ENCODE measurements at places on chromosomes 4 and X. TPM values are rescaled to one million over a fixed set of nuclear protein-coding genes. Genes with fewer than 3 reads are reported as not detected.

The LIMCH1 gene
- 19.7 TPM for total RNA-seq

The AKAP14 gene
- total RNA-seq, result not detected

The SLC49A3 gene
- total RNA-seq, result not detected

DNA sequence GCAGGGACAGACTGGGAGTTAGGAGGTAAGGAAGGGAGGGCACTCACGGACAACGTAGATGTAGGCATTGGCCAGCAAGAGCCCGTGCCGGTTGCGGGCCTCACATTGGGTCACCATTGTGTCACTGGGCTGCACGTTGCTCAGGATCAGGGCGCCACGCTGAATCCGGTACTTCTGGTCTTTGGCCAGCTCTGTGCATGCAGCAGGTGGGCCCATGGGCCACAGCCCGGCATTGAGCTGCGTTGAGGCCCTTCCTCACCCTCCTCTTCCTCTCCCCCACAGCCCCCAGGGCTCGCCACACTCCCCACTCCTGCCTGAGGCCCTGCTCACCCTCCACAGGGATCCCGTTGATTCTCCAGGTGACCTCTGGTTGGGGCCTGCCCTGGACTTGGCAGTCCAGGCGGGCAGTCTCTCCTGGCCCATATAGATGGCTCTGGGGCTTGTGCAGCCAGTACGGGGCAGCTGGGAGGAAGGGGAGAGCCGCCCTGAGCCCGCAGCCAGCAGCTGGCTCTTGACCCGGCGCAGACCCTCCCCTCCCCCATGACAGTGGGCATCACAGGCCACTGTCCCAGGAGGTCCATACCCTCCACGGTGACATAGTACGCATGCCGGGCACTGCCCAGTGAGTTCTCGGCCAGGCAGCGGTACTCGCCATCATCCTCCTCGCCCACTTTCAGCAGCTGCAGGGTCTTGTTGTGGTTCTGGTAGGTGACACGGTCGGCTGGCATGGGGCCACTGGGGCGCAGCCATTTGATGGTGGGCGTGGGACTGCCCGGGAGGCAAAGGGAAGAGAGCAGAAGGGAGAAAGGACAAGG is 16.3 kb downstream of the L1CAM start:
- DNase-seq, result no peak

- peak; percentile 28 for DNase-seq
Observed at GRCh38 chr4:88514557-88515511, 8.7 kb downstream of the PYURF start.

GRCh38 chrX:44282753-44283152 is 60.7 kb downstream of the EFHC2 start:
- no peak for DNase-seq
